ENCODE measurements at places on chromosomes 2 and 18.

- DNase-seq, result no peak
Observed at GRCh38 chr2:46632349-46632748, 153.0 kb downstream of the TMEM247 start.

DNA sequence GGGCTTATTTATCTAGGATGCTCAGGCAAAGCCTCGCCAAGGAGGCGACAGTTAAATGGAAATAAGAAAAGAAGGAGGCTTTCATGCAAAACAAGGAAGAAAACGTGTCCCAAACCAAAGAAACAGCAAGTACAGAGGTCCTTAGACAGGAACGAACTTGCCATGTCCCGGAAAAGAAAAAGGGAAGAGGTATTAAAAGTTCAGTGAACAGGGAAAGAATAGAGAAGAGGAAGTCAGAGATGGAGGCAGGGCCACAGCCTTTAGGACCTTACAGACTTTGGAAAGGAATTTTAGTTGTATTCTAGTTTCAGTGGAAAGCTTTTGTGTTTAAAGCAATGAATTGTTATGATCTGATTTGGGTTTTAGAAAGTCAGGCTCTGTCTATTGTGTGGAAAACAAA, 22.1 kb downstream of the IKZF2 start:
- no peak for DNase-seq

- no peak for DNase-seq
Observed at GRCh38 chr2:29834036-29834540, 87.3 kb downstream of the ALK start.

- DNase-seq, result no peak
Observed at GRCh38 chr18:78242254-78242643, 737.4 kb upstream of the SALL3 start.

- no peak for DNase-seq
Observed at GRCh38 chr2:96771796-96772618, 11.3 kb downstream of the CNNM4 start.

DNA sequence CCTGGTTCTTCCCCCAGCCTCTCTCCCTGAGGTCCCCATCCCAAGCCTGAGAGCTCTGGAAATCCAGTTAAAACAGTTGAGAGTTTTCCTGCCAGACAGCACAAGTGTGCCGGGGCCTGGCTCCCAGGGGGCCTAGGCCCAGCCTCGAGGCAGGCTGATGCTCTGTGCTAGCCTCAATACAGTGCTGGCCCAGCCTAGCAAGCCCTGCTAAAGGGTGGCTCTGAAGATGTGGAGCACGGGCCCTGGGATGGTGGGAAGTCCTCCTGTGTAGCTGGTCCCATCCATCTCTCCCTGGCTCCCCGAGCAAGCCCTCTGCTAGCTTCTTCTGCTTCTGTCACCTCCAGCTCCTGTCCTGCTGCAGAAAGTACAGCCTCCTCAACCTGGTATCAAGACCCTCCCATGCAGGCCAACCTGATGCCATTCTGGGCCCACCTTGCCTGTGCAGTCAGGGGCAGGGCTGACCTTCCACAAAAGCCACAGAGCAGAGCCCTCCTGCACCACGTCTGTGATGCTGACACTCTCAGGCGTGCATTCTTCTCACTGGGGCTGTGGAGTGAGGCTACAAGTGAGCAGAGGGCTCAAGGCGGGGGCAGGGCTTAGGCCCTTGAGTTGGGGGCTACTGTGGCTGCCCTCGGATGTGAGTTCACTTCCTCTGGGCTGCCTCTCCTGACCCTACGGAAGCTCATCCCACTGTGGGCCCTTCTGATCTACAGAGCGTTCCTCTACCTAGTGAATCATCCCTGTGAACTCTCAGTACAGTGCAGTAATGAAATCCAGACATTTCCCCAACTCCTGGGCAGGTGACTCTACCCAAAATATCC, 60.1 kb upstream of the LAPTM4A start:
- DNase-seq, result no peak
